ENCODE measurements at places on chromosomes 13 and 19.
A peak's percentile ranks its signal among the peaks of the same experiment; 100 is the strongest.

- no peak for DNase-seq
These were observed 837.3 kb upstream of the KLHL1 start for GRCh38 chr13:70945506-70945905.

DNA sequence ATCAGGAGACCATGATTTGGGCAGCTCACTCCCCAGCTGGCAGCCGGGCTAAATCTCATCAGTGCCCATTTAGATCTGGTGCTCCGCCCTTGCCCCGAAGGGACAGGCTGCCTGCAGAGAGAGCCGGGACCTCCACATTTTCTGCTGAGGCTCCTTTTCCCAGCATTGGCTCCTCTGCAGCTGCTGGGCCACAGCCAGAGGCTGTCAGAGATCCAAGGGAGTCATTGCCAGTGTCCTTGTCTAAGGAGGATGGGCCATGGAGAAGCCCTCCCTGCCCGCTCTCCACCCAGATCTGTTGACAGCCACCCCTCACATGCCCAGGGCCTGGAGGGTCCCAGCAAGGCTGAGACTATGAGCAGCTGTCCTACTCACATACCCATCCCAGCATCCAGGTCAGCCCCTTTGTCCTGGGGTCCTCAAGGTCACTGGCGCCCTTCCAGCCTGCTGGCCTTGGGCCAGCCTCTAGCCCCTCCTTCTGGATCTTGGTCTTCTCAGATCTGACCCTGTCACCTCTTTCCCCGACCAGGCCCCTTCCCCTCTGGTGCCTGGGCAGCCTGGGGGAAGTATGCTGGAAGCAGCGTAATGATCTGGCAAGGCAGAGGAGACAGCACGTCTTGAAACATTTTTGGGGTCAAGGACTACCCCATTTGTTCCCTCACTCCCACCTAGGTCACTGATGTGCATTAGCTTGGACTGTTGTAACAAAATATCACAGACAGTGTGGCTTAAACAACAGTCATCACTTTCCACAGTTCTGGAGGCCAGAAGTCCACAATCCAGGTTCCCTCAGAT lies 7.9 kb downstream of the PIN1 start:
- DNase-seq = no peak

DNA sequence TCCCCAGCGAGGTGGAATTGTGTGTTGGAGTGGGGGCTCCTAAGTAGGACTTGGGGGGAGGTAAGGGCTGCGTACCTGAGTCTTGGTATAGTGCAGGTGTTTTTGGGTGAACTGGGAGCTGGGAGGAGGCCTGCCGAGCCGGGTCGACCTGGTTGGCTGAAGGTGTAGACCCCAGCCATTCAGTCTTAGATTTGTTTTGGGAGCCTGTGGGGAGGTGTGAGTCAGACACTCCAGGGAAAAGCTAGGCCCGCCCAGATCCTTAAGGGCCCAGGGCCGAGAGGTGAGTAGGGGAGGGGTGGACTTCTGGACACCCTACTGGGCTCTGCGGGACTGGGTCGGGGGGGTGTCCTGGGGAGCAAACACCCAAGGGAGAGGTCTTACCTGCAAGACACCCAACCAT lies 935 bp downstream of the CRB3 start:
- DNase-seq = no peak

DNA sequence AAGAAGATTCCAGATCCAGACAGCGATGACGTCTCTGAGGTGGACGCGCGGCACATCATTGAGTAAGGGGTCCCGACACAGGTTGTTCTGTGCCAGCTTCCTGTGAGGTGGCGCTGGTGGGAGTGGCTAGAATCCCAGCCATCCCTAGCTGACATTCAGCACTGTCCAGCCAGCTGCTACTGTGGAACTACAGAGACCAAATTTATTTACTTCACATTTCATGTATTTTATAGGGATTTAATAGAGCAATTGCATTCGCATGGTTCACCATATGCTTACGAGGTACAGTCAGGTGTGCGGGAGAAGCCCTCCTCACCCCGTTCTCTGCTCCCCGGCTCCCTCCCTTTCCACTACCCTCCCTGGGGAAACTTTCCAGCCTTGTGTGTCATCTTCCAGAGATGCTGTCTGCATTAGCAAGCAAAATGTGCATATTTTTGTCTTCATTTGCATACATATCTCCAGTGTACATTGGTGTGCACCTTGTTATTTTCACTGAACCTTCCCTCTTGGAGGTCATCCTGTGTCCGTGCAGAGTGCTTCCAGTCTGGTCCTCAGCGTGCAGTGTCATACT lies 47.2 kb downstream of the SMARCA4 start:
- no peak for DNase-seq

GRCh38 chr13:100454876-100455275 lies 133.7 kb downstream of the GGACT start:
- DNase-seq = peak; percentile 36

DNA sequence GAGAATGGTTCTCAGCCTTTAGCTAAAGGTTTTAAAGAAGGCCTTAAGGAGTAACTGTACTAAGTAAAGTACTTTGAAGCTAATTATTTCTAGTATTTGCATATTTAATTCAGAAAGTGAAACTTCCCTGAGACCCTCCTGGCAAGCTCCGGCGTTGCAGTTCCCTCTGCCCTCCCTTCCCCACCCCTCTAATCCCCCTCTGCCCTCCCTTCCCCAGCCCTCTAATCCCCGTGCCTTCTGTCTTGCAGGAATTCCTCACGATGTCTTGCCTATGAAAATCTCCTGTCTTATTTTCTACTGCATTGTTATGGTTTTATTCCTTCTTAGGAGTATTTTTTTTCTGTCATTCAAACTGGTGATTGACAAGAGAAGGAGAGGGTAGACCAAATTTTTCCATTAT lies 236.9 kb downstream of the COL4A1 start:
- no peak for DNase-seq

DNA sequence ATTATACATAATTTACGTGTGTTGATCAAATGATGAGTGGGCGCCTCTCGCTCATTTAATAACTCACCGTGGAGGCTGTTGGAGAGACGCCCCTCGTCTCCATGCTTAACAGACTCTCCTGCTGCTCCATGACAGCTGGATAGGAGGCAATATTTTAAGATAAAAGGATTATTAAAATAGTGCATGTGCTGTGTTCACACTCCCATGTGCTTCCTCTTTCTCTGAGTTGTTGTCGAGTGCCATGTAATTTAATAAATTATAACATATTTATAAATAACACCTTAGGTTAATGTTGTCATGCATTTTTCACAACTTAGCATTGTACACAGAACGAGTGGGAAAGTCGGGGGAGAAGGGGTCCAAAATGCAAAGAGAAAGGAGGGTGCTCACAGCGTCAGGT lies 161.4 kb upstream of the TSHZ3 start:
- no peak for DNase-seq

- DNase-seq = peak; percentile 95
These were observed 163.0 kb downstream of the EFNB2 start for GRCh38 chr13:106372199-106373155.

DNA sequence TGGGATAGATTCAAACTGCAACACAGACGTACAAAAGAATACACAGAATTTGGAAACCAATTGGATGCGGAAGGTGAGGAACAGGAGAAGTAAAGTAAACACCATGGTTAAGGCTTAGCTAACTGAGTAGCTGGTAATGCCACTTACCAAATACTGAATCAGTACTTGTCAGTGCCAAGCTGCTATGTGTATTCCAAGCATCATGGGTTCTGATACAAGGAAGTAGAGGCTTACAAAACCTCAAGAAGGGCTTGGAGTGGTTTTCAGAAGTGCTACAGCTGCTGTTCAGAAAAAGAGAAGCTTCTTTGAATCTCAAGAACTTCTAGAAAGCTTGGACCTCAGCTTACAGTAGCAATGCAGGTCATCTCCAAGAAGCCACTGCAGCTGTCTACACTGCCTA lies 35.9 kb upstream of the DCT start:
- no peak for DNase-seq

GRCh38 chr19:15532779-15533521 lies 24.6 kb downstream of the CYP4F22 start:
- no peak for DNase-seq

GRCh38 chr13:44867825-44868224 lies 121.4 kb downstream of the NUFIP1 start:
- DNase-seq = peak; percentile 23

GRCh38 chr13:107376341-107377125 lies 808.6 kb upstream of the ARGLU1 start:
- no peak for DNase-seq

DNA sequence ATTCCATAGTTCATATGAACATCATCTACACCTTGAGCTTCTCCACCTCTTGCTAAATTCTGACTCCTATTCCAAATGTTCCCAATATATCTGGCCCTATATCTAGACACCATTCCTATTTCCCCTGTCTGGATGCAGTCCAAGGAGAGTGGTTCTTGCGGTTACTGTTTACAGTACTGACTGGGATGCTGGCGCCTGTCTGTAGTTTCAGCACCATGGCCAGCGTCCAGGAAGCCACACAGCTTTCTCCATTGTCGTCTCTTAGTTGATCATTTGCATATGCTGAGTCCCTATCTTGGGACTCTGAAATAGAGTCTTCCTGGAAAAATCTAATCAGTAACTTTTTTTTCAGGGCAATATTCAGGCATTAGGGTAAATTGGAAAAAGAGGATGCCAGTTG lies 14.9 kb downstream of the LAIR2 start:
- peak; percentile 52 for DNase-seq

DNA sequence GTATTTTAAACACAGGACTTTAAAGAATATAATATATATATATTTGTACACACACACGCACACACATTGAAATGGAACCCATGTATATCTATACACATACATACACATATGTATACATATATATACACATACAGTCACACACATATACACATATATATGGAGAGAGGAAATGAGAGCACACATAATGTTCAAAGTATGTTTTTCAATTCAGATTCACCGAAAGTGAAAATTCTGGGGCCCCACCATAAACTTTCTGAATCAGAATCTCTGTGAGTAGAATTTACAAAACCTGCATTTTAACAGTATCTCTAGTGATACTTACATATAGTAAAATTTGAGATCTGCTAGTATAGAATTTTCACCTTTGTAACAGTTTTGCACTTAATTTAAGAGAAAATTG lies 60.4 kb upstream of the OBI1 start:
- no peak for DNase-seq

GRCh38 chr19:31610018-31610417 lies 260.8 kb upstream of the TSHZ3 start:
- no peak for DNase-seq

- no peak for DNase-seq
These were observed 118.8 kb downstream of the NUFIP1 start for GRCh38 chr13:44870456-44870929.

- DNase-seq = peak; percentile 65
These were observed 5.3 kb downstream of the PRR36 start for GRCh38 chr19:7868671-7869452.

DNA sequence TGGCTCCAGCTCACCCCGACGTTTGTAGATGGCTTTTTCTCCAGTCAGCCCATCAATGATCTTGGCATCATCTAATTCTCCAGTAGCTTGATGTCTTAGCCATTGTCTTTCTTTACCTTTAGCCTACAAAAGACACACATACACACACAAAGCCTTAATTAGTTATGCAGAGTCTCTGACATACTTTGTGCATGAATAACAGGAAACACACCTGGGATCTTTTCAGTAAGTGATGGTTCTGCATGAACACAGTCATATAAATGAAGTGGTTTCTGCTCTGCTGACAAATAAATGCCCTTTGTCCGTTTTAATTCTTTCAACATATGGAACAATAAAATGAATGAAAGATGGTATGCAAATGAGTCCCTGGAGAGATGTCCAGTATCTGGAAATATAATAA lies 133.3 kb downstream of the RGCC start:
- no peak for DNase-seq

GRCh38 chr19:1214862-1215731 lies 9.5 kb downstream of the STK11 start:
- no peak for DNase-seq

DNA sequence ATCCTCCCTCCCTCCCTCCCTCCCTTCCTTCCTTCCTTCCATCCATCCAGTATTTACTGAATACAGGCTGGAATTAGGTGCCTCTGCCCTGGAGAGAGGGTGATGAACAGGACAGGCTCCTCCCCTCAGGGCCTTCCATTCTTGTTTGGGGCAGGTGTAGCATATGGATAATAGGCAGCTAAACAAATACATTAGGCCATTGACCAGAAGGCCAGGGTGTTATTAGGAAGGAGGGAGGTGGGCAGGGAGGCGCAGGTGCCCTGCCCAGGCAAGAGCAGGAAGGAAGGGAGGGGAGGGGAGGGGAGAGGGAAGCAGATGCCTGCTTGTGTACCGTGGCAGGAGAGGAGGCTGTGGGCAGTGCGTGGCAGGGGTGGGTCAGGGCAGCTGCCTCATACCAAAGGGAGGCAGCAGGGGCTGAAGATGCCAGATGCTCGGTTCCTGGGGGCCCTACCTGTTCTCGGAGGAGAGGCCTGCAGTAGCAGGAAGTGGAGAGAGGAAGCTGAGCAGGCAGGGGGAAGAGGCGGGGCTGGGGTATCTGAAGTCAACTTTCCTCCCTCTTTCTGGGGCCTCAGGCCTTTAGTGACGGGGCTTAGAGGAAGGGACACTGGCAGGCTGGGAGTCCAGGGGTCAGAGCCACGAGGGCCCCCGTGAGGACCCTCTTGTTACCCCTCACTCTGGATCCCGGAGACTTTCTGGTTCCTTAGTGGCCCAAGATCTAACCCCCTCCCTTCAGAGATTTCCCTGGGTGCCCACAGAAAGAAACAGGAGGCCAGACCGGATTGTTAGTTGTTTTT lies at the start of gene RINL:
Gene RINL, minus strand, starts transcription at position 495 of the 794 bp plus-strand sequence. CDS start 1,533 bp downstream, outside the sequence.
- DNase-seq = peak; percentile 26

DNA sequence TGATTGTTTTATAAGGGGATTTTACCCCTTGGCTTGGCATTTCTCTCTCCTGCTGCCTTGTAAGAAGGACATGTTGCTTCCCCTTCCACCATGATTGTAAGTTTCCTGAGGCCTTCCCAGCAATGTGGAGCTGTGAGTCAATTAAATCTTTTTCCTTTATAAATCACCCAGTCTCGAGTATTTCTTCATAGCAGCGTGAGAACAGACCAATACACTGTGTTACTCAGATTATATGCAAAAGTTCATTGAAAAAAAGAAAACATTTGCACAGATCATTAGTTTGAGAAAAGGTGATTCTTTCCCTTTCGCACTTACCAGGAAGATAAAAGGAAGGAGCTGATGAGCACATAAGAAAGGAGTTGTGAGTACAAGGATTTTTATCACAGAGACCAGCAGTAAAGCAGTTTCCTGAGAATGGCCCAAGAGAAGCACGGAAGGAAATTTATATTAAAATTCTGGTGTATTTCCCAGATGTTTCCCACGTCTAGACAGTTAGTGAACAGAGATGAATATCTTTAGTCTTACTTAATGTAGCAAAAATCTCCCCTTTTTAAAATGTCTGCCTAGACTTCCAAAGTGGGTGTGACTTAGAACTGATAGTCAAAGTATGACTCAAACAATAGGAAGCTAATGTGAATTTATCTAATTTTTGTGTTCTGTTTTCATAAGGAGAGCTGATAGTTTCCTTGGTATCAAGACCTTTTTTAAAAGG lies 431.8 kb upstream of the SGCG start:
- peak; percentile 18 for DNase-seq

- peak; percentile 4 for DNase-seq
These were observed 1265.5 kb downstream of the PCDH9 start for GRCh38 chr13:65964672-65965071.

GRCh38 chr19:40208602-40209001 lies 9.6 kb downstream of the TTC9B start:
- no peak for DNase-seq

All from endothelial cell of umbilical vein (primary cell).